ENCODE measurements at places on chromosomes 1 and 21.

DNA sequence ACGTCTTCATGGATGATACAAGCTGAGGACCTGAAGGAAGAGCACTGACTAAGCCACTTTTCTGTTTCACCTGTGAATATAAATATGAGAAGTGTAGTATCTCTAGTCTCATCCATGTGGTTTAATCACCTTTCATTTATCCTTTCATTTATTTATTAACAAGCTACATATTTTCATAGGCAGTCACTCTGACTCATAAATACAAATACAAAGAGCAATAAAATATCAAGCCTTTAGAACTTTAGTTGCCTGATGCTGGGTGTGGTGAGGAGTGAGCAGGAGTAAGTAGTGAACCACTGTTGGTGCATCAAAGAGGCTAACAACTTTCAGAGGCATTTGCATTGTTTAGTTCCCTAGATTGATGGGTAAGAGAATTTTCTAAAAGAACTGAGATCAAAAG lies 269.0 kb upstream of the C1orf87 start:
- DNase-seq = peak; percentile 48

DNA sequence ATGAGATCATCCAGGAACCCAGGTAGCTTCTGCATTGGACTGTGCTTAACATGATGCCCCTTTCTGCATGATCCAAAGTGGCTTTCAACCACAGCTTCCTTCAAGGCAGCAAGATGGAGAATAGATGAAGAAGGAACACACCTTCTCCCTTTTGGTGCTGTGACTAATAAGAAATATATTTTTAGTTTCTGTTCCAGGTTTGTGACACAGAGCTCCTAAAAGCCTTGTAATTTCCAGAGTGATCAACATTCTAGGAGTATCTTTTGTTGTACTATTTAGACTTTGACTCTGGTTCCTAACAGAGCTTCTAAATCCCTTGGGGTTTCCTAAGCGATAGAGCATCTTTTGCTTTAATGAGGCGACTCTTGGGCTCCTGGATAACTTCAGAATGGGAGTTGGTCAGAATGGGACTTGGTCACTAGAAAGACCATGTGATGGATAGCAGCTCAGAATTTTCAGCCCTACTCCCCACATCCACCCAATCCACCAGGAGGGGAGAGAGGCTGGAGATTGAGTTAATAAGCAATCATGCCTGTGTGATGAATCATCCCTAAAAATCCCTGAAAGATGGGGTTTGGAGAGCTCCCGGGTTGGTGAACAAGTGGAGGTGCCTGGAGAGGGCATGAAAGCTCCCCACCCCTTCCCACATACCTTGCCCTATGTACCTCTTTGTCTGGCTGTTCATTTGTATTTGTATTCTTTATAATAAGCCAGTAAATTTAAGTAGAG lies 134.8 kb downstream of the FGGY start:
- DNase-seq = peak; percentile 48

- DNase-seq = no peak
These were observed 13.3 kb downstream of the TRIM46 start for GRCh38 chr1:155186794-155187455.

DNA sequence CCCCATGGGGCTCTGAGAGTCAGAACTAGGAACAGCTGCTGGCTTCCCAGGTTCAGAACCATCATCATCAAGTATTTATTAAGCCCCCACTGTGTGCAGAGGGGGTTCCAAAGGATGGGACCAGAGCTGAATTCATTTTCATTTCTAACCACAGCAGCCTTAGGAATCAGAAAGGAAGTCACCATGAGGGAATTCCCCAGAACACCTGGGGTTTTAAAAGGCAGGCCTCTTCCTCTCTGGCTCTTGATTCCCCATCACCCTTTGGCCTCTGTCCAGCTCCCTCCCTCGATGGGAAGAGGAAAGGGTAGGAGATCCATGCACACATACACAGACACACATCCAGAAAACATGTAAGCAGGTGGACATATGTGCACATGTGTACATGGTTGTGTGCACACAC lies 1.3 kb upstream of the KCNN3 start:
- DNase-seq = no peak

DNA sequence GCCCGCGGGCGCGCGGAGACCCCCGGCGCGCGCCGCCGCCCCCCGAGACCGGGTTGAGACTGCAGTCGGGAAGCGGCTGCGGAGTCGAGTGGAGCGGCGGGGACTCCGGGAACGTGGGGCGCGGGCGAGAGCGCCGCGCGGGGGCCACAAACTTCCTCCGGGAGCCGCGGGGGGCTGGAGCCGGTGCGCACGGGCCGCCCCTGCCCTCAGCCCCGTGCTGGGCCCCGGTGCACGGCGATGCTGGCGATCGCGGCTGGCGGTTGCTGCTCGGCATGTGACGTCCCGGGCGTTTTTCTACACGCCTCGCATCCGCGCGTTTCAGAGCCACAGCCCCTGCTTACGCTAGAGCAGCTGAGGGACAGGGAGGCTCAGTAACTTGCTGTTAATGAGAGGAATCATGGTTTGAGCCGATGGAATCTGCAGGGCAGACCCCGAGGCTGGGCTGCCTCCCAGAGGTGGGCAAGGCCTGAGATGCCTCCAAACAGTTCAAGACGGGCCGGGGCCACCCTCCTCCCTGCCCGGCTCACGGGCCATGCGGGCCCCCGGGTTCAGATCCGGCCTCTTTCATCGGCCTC lies 520 bp downstream of the TMEM201 start:
- DNase-seq = no peak

Data from foreskin fibroblast (primary cell).